ENCODE measurements at places on chromosomes 1 and 21. TPM values are rescaled to one million over a fixed set of nuclear protein-coding genes. Genes with fewer than 3 reads are reported as not detected.

CRNN gene
- not detected for total RNA-seq

TEX38 gene
- not detected for total RNA-seq

GJA8 gene
- total RNA-seq: not detected

ADORA1 gene
- not detected for total RNA-seq

FMOD gene
- 0.47 TPM for total RNA-seq

CFAP126 gene
- not detected for total RNA-seq

ZMYND12 gene
- total RNA-seq: 0.27 TPM

VAV3 gene
- 0.38 TPM for total RNA-seq

TMEM52 gene
- total RNA-seq: 0.09 TPM

TMPRSS3 gene
- not detected for total RNA-seq

CA6 gene
- total RNA-seq: not detected

SH2D1B gene
- total RNA-seq: not detected

MYOM3 gene
- total RNA-seq: 0.09 TPM

MATN1 gene
- not detected for total RNA-seq

UBASH3A gene
- not detected for total RNA-seq

TPM3 gene
- total RNA-seq: 978 TPM

CFAP141 gene
- total RNA-seq: not detected

Measured in endothelial cell of coronary artery (primary cell).